Heart right ventricle (tissue), 16 donors: ENCODE measurements at places on chromosomes 1 and 21. TPM values are rescaled to one million over a fixed set of nuclear protein-coding genes. Genes with fewer than 3 reads are reported as not detected.

HCN3 gene
- total RNA-seq: 0.72 TPM

SAMSN1 gene
- 2.5 TPM for total RNA-seq

VSIG8 gene
- total RNA-seq: not detected

SPRR2A gene
- total RNA-seq: not detected

DISP1 gene
- 5.7 TPM for total RNA-seq

TRIM62 gene
- 2.0 TPM for total RNA-seq

S100A1 gene
- total RNA-seq: 2,278 TPM

RNF207 gene
- total RNA-seq: 60.9 TPM

VTCN1 gene
- not detected for total RNA-seq

LCE1A gene
- total RNA-seq: not detected

SOX13 gene
- total RNA-seq: 10.5 TPM

CFHR2 gene
- not detected for total RNA-seq

GPR25 gene
- total RNA-seq: not detected

CCDC28B gene
- total RNA-seq: 15.3 TPM

EPHB2 gene
- total RNA-seq: 1.3 TPM
